SW480 (cell line): ENCODE measurements at places on chromosomes 6 and 20.

- DNase-seq, result no peak
These were observed 84.2 kb upstream of the ARMC2 start for GRCh38 chr6:108763931-108764579.

- DNase-seq, result peak; percentile 27
These were observed 1189.4 kb upstream of the EYS start for GRCh38 chr6:66896415-66896814.

DNA sequence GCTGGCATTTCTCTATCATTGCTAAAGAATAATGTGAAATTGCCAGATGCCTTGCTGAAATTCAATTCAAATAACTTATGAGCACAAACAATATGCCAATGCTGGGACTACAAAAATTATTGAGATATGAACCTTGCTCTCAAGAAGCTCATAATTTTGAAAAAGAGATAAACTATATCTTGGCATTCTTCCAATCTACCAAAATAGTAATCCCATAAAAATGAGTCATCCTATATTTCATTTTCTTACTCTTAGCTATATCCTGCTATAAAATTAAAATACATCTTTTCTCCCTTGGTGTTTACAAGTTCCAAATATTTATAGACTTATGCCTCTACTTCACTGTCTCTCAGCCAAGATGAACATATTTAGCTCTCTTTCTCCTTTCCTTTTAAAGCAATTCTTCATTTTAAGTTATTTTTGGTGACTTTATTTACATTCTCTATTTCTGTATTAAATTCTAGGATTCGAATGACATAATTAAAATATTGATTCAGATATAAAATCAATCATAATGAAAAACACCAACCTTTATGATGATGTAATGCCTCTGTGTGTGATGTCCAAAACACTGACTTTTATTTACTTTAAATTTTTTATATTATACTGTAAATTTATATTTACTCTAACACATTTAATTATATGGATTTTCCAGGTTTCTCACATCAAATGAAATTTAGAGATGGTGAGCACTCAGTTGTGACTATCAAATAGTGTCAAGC, 152.6 kb downstream of the CDK19 start:
- no peak for DNase-seq

- no peak for DNase-seq
These were observed 399.2 kb upstream of the AGPAT4 start for GRCh38 chr6:161673026-161673425.

DNA sequence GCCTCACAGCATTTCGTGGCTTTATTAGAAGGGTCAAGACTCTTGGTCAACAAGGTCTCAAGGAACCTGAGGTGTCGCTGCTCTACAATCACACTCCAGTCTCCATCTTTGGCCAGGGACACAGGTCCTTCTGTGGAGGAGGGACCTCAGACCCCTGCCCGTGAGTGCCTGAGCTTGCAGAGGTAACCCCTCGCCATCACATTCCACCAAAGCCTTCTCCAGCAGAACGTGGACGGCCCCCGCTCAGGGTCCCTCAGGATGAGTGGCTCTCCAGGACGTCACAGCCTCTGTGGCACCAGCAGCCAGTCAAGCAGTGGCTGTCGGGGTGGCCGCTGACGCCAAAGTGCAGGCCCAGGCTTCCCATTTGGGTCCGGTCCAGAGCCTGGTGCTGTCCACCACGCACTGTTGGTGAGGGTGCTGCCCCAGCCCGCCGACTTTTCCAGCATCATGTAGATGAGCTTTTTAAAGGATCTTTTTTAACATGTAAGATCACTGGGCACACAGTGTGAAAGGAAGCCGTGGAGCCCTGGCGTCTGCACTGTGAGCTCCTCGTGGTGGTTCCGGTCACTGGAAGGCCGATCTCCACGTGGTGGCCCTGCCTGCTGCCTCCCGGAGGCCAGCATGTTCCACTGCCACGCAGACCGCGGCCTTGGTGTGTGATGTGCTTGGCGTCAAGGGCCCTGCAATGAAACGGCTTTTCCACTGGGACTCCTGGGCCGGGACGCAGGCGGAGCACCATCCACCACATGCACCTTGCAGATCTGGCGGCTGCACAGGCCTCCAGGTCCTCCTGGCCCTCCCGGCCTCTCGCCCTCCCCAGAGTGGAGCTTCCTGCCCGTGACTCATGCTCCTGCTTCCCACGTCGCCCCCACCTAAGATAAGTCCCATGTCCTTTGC, 8.3 kb upstream of the KIF25 start:
- no peak for DNase-seq

GRCh38 chr6:41445261-41445660, 100.9 kb upstream of the FOXP4 start:
- no peak for DNase-seq
